T-cell (primary cell): ENCODE measurements at places on chromosomes 7 and 10.

DNA sequence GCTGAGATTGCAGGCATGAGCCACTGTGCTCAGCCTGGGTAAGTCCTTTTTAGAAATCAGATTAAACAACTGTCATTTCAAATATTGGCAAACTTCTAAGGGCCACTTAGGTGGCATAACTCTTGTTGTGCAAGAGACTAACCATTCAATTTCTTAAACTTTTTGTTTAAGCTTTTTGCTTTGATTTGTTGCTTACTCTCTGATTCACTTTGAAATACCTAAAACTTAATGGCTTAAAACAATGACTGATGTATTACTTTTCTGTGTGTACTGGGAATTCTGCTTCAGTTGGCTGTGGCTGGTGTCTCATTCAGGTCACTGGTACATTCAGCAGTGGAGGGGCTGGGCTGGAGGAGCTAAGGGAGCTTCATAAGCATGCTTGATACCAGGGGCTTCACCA lies 28.9 kb downstream of the ZNF25 start:
- DNase-seq = no peak
- H3K4me1 ChIP-seq = no peaks in the 10 kb centered on the region
- no peak overlapping the region for H3K27ac ChIP-seq

- H3K36me3 ChIP-seq = no peaks in the 10 kb centered on the region
- no peak for DNase-seq
- H3K4me1 ChIP-seq = no peaks in the 10 kb centered on the region
- H3K27ac ChIP-seq = no peak overlapping the region
- H3K4me3 ChIP-seq = no peak overlapping the region
Measured at GRCh38 chr10:7567911-7568620, 98.7 kb downstream of the ITIH5 start.

DNA sequence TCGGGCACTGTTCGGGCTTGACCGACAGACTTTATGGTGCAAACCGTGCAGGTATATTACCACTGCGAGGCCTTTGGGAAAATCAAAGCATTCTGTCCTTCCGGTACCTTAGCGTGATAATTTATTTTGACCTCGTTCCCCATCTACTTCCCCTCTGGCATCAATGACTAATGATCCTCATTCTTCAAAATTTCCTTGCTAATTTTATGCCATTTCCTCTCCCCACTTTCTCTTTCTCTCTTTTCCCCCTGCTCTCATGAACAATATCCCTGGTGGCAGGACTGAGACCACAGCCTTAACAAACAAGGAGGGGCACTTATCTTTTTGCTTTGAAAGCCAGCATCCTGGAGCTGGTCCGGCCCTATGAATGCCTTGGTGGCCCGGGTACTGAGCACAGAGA lies 210.6 kb downstream of the TCF7L2 start:
- no peaks in the 10 kb centered on the region for H3K4me1 ChIP-seq
- no peak overlapping the region for H3K4me3 ChIP-seq
- DNase-seq = no peak
- no peaks in the 10 kb centered on the region for H3K27me3 ChIP-seq
- H3K27ac ChIP-seq = no peak overlapping the region

GRCh38 chr10:22913474-22914092 lies 14.3 kb upstream of the ARMC3 start:
- H3K4me1 ChIP-seq = no peaks in the 10 kb centered on the region
- H3K4me3 ChIP-seq = no peak overlapping the region
- peak overlapping the region; percentile 50 for H3K27ac ChIP-seq
- no peaks in the 10 kb centered on the region for H3K36me3 ChIP-seq

DNA sequence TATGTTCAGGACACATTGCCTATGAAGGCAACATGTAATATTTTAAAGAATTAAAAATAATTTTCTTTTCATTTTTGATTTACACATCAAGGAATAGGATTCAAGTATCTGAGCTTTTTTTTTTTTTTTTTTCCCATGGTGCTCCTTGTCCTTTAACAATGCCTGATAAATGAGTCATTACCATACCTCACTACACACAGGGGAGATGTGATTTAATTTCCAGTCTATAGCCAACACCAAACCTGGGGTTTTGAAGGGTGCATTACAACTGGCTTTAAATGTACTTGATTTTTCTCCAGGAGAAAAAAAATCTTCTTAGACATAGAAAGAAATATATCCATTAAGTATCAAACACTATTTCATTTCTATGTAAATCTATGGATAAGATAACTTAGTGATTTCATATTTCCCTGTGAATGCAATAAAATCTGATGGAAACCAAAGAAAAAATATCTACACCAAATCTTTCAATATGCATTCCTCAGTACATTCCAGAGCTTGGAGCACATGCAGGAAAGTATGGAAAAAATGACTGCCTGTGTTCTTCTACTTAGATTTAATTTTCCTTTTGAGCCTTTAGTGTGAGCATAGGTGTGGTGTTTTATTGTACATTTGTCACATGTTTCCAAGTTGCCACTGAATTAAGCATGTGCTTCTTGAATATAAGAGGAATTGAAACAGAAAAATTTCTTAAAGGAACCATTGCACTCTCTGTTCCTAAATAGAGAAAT lies 204.8 kb upstream of the MEOX2 start:
- no peak overlapping the region for H3K4me3 ChIP-seq
- no peak for DNase-seq
- H3K4me1 ChIP-seq = no peaks in the 10 kb centered on the region
- no peaks in the 10 kb centered on the region for H3K27me3 ChIP-seq

DNA sequence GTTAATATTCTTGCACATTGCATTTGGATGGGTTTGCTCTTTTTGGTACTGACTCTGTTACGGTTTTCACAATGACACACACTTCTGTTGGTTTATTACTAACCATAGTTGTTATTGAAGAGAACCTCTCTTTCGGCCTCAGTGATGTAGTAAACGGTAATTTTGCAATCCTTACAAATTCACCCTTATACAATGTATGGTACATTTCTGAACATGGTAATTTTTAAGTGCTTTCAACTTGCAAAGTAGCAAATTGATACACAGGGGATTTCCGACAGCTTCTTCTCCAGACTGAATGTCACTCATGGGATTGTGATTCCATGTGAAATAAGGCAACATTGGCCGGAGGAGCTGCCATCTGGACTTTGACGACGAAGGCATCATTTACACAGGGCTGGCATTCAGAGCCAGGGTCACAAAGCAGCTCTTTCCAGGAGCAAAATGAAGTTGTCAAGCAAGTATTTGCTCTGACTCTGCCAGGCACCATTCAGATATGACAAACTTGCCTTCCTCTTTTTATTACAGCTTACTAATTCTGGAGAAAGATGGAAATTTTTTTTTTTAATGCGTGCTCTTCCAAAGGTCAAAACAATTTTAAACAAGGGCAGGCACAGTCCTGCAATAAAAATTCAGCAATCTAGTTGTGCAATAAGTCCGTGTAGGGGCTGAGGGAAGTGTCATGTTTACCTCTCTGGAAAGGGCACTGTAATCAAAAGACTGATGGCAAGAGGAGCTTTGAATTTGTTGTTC lies 711.5 kb upstream of the C7orf33 start:
- H3K36me3 ChIP-seq = no peaks in the 10 kb centered on the region
- no peak overlapping the region for H3K27ac ChIP-seq

DNA sequence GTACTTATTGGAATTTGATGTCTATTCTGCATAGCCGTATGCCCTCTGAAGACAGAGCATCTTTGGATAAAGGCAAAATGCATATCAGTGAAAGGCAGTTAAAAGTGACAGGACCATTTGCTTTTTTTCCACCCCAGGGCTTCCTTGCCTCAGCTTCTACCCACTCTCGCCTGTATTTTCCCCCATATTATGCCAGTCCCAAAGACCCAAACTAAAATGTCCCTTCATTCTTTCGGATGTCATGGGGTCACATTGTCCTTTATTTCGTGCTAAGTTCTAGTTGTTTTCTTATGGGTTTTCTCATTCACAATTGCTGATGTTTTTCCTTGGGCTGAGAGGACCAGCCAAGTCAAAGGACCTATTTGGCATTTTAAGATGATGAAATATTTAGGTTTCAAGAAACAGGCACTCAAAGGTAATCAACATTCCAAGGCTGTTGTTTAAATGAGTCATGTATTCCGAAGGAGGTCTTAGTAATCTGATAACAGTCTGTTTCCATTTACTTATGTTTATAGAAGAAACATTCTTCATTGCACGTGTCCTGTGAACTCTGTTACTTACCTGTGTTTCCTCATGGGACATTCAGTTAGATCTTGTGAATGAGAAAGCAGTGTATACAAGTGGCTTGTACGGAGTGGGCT lies 74.1 kb downstream of the DNAH11 start:
- no peaks in the 10 kb centered on the region for H3K36me3 ChIP-seq
- DNase-seq = no peak
- no peak overlapping the region for H3K27ac ChIP-seq
- H3K4me1 ChIP-seq = no peaks in the 10 kb centered on the region
- no peak overlapping the region for H3K4me3 ChIP-seq
- H3K27me3 ChIP-seq = peaks cover 9% of the 10 kb centered on the region

DNA sequence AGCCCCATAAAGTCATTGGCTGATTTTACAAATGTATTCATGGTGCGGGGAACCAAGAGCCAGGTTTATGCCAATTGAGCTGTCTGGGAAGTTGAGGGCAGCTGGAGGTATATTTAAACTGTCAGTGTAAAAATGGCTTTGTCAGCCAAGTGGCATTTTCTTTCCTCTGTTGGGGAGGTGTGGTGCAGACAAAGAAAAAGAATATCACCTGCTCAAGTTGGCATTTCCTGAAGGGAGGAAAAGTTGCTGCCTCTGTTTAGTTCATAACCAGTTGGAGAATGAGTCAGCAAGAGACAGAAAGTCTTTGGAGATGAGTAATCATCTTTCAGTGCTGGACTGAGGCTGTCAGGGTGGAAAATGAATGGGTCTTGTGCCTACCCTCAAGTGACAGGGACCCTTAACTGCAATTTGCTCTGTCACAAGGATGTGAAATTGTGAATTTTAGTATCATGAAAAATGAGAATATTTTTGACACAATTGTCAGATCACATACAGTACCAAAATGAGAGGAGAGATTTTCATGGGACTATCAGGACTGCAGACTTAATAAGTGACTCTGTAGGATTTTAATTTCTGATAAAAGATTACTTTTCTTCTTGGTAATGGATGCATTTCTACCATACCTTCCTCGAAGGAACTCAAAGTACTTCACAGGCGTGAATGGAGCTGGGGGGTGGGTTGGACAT lies 137.3 kb downstream of the ANLN start:
- H3K27me3 ChIP-seq = no peaks in the 10 kb centered on the region
- no peak overlapping the region for H3K4me3 ChIP-seq
- H3K27ac ChIP-seq = no peak overlapping the region
- no peaks in the 10 kb centered on the region for H3K4me1 ChIP-seq
- no peak for DNase-seq
- H3K36me3 ChIP-seq = peaks cover 3% of the 10 kb centered on the region

GRCh38 chr7:95871075-95871848 lies 98.9 kb downstream of the DYNC1I1 start:
- H3K36me3 ChIP-seq = no peaks in the 10 kb centered on the region
- H3K4me1 ChIP-seq = no peaks in the 10 kb centered on the region
- no peak overlapping the region for H3K4me3 ChIP-seq
- H3K27me3 ChIP-seq = no peaks in the 10 kb centered on the region
- no peak overlapping the region for H3K27ac ChIP-seq

GRCh38 chr10:117543225-117544003 lies 868 bp downstream of the EMX2 start:
- H3K4me3 ChIP-seq = no peak overlapping the region
- no peaks in the 10 kb centered on the region for H3K36me3 ChIP-seq
- H3K27me3 ChIP-seq = peaks cover 95% of the 10 kb centered on the region
- no peak overlapping the region for H3K27ac ChIP-seq
- no peaks in the 10 kb centered on the region for H3K4me1 ChIP-seq

DNA sequence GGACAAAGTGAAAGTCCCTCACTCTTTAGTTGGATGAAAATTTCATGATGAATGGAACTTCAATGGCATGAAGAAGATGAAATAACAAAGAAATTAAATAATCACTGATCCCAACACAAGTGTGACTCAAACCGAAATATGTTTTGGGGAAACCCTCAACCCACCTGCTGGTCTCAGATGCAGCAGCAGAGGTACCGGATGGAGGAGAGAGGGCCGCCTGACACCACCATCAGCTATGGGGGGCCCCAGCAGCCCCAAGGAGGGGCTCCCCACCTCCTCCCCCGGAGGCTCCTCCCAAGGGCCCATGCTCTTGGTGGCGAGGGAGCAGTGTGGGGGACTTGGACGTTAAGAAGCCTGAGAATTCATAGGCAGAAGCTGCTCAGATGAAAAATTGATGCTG lies 137.2 kb upstream of the ADARB2 start:
- no peak overlapping the region for H3K4me3 ChIP-seq
- no peak for DNase-seq
- no peak overlapping the region for H3K27ac ChIP-seq

- peaks cover 23% of the 10 kb centered on the region for H3K27me3 ChIP-seq
- DNase-seq = no peak
- no peaks in the 10 kb centered on the region for H3K36me3 ChIP-seq
- no peak overlapping the region for H3K27ac ChIP-seq
Measured at GRCh38 chr7:44155191-44156185, 14.4 kb upstream of the MYL7 start.

GRCh38 chr7:44289341-44290251 lies 35.8 kb downstream of the CAMK2B start:
- H3K4me1 ChIP-seq = no peaks in the 10 kb centered on the region
- DNase-seq = no peak
- H3K4me3 ChIP-seq = no peak overlapping the region
- H3K27me3 ChIP-seq = peaks cover 35% of the 10 kb centered on the region

- H3K4me3 ChIP-seq = no peak overlapping the region
- DNase-seq = no peak
- H3K4me1 ChIP-seq = no peaks in the 10 kb centered on the region
Measured at GRCh38 chr10:17792991-17793390, 16.2 kb upstream of the MRC1 start.

GRCh38 chr10:121949049-121949448 lies 21.2 kb upstream of the ATE1 start:
- H3K27me3 ChIP-seq = no peaks in the 10 kb centered on the region
- H3K36me3 ChIP-seq = no peaks in the 10 kb centered on the region
- H3K4me1 ChIP-seq = no peaks in the 10 kb centered on the region
- DNase-seq = no peak

DNA sequence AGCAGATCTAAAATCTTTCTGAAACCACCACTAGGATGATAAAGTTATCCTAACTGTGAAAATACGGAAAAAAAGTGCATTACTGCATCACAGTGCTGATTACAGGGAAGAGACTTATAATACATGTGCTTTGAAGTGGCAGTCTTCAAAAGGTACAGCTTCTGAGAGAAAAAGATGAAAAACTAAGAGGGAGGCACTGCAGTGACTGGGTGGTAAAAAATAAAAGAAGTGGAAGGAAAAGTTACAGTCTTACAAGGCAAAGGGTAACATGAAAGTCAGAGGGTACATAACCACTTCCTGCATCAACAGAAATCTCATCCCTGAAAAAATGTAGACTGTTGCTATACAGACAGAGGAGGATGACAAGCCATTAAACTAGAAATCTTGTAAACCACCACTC lies 465.3 kb downstream of the ACTR3B start:
- no peak overlapping the region for H3K4me3 ChIP-seq
- H3K27ac ChIP-seq = no peak overlapping the region
- no peaks in the 10 kb centered on the region for H3K36me3 ChIP-seq
- no peaks in the 10 kb centered on the region for H3K27me3 ChIP-seq
- peaks cover 10% of the 10 kb centered on the region for H3K4me1 ChIP-seq

- H3K4me3 ChIP-seq = no peak overlapping the region
- no peak for DNase-seq
- no peaks in the 10 kb centered on the region for H3K36me3 ChIP-seq
- no peak overlapping the region for H3K27ac ChIP-seq
- H3K4me1 ChIP-seq = peaks cover 2% of the 10 kb centered on the region
- no peaks in the 10 kb centered on the region for H3K27me3 ChIP-seq
Measured at GRCh38 chr7:150417863-150418262, 32.6 kb upstream of the GIMAP8 start.
